ENCODE measurements at places on chromosomes 5 and 9. TPM values are rescaled to one million over a fixed set of nuclear protein-coding genes. Genes with fewer than 3 reads are reported as not detected.

DNA sequence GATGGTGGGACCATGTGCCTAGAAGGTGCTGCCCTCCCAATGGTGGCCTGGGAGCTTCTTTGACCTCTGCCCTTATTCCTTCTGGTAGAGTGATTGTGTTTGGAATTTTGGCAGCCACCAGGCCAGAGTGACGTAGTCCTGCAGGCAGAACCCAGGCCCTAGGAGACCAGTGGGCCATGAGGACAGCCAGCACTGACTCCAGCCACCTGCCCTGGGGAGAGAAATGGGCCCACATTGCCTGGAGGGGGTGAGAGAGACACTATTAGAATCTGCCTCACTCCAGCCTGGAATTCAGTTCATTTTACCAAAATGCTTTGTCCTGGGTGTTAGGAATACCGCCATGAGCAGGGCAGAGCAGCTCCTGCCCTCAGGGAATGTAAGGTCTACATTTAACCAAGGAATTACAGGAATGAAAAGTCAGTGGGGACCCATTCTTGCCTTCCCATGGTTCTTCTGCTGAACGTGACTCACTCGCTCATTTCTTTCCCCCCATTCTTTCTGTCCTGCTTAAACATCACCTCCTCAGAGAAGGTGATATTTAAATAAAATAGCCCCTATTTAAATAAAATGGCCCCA lies 5.5 kb upstream of the COL27A1 start:
- peaks cover 6% of the 10 kb centered on the region for H3K27me3 ChIP-seq
- no peak overlapping the region for H3K4me3 ChIP-seq

DNA sequence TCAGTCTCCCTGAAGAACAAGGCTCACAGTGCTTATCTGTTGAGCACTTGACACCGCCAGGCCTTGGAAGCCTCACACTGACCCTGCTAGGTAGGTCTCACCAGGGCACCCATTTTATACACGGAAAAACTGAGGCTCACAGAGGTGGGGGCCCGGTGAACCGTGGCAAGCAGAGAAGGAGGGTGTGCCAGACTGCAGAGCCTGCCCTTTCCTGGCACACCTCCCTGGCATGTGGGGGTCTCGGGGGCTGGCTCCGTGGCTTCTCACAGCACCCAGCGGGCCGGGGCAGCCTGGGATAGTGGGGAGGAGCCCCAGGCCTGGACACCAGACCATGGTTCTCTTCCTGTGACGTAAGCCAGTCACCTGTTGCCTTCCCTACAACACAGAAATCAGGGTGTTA lies 53.7 kb upstream of the IER5L start:
- H3K27me3 ChIP-seq = no peaks in the 10 kb centered on the region
- no peak overlapping the region for H3K27ac ChIP-seq
- no peaks in the 10 kb centered on the region for H3K36me3 ChIP-seq
- H3K4me1 ChIP-seq = peaks cover 2% of the 10 kb centered on the region
- no peak overlapping the region for H3K4me3 ChIP-seq
- DNase-seq = no peak

Gene HACD4
- total RNA-seq = 0.82 TPM

GRCh38 chr9:686321-686813 lies 155.1 kb upstream of the DMRT1 start:
- H3K36me3 ChIP-seq = no peaks in the 10 kb centered on the region
- no peak overlapping the region for H3K4me3 ChIP-seq
- no peaks in the 10 kb centered on the region for H3K27me3 ChIP-seq

- no peaks in the 10 kb centered on the region for H3K36me3 ChIP-seq
- H3K27ac ChIP-seq = no peak overlapping the region
- DNase-seq = no peak
- H3K4me1 ChIP-seq = no peaks in the 10 kb centered on the region
- H3K27me3 ChIP-seq = no peaks in the 10 kb centered on the region
- no peak overlapping the region for H3K4me3 ChIP-seq
Measured at GRCh38 chr9:115531410-115532125, 413.6 kb upstream of the TNC start.

Gene ISL1
- not detected for total RNA-seq

Gene PHF24
- not detected for total RNA-seq
